ENCODE measurements at places on chromosomes 13 and 19.

DNA sequence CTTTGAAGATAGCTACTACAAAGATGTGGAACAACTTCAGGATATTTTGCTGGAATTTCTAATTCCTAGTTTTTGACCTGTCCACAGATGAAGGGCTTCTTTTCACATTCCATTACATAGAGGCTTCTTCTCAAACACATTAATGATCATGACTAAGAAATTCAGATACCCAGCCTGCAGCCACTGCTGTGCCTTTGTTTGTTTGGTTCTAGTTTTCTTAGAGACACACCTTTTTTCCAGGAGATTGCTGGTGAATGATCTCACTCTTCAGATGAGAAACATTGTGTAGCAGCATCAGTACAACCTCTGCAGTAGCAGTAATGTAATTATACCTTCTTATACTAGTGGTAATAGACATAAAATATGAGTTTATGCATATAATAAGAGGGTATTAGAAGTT, 5.0 kb downstream of the TDRD3 start:
- no peak for DNase-seq

GRCh38 chr19:44614313-44614712, 950 bp downstream of the IGSF23 start:
- no peak for DNase-seq

DNA sequence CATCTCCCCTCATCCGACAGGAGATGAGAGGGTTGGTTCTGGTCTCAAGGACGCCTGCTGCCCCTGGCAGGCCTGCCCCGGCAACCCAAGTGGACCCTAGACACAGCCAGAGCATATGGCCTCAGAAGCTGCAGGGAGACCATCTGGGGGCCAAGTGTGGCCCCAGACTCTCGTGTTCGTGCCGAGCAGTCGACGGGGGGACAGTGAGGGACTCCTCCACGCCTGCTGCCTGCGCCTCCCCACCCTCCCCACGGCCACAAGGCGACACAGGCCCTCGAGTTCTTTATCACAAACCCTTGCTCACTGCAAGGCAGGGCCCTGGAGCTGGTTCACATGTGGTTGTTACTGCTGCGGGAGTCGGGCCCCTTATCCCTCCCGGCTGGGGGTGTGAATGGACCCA, 9.3 kb downstream of the CAPS start:
- DNase-seq, result no peak

GRCh38 chr13:51981355-51981754, 29.9 kb downstream of the ATP7B start:
- no peak for DNase-seq

- no peak for DNase-seq
Observed at GRCh38 chr19:18712981-18713380, 29.5 kb downstream of the CRTC1 start.

GRCh38 chr19:49549045-49549444, 21.2 kb downstream of the RCN3 start:
- no peak for DNase-seq

- no peak for DNase-seq
Observed at GRCh38 chr13:53064731-53065130, 36.1 kb downstream of the OLFM4 start.

DNA sequence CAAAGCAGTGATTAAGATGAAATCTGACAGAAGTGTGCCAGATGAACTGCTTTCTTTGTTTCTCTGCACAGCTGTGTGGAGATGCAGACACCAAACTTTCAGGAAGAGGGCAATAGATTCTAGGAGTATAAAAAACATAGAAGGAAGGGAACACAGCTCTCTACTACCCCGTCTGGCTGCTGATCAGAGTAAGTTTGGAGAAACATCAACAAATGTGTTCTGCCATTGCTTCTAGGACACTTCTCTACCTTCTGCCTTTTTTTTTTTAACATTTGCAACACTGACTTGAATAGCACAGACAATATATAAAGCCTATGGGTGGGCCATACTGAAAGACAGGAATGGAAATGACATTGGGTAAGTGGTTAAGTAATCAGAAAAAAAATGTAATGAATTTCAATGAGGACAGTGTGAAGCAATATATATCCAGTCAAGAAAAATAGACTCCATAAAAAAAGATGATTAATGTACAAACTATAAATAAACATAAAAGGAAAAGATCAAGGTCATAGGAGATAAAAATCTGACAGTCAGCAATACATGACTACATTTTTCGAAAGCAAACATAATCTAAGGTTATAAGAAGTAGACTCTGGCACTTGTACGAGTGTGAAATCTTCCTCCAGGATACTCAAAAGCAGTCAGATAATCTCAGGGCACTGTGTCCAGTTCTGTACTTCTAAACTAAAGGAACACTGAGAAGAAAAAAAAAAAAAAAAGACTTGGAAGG, 21.4 kb downstream of the NUFIP1 start:
- DNase-seq, result no peak

- DNase-seq, result no peak
Observed at GRCh38 chr19:6509118-6509971, 7.2 kb upstream of the TUBB4A start.

All from CD4-positive, alpha-beta T cell treated with Interleukin-12 subunit alpha and Interleukin-12 subunit beta, for 1 hour (primary cell).